ENCODE measurements at places on chromosomes 3 and 15.

- DNase-seq, result no peak
These were observed 15.4 kb upstream of the LHFPL4 start for GRCh38 chr3:9569054-9569453.

DNA sequence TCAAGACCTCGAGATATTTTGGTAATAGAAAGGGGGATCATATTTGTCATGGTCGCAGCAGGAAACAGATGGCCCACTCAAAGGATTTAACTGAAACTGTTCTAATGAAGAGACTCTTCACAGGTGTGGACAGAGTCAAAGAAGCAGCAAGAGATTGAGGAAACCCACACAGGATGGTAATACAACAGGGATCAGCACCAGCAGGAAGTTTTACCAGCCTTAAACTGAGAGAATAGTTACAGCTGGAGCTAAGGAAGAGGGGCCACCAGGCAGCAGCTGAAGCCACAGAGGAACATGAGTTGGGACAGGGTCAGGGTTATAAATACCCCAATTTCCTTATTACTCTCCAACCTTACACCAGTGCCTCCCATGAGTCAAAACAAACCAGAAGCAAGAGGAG is 131.8 kb upstream of the UBE2E2 start:
- no peak for DNase-seq

GRCh38 chr3:132624790-132625189 is 27.7 kb downstream of the ACKR4 start:
- DNase-seq, result no peak

- DNase-seq, result no peak
These were observed 348.6 kb upstream of the CDIN1 start for GRCh38 chr15:36230776-36231175.

DNA sequence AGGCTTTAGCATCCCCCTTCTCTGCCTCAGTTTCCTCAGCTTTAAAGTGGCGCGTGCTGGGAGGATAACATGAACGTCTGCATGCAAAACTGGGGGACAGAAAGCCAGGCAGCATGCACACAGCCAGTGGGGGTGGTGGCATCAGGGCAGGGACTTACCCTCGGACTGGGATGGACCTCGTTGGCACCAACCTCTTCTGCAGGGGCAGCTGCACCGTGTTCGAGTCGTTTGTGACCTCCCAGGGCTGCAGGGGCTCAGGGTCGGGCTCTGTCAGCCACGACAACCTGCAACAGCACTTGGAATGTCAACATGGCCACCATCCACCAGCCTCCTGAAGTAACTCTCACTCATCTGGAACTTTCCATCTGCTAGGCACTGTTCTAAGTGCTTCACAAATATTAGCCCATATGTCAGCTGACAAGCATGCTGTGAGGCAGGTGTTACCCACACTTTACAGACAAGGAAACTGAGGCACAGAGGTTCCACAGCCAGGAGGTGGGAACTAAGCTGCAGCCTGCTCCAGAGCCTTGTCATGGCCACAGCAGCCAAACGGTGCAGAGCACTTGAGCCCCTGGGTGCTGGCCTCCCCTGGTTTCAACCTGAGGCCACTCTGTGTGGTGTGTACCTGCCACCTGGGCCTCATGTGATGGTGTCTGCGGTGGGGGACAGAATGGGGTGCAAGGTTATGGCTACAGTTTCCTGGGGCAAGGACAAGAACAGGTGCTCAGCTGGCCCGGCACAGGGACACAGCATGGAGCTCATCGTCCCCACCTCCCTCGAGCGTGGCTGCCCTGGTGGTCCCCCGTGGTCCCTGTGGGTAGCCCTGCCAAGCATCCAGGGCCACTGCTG is 6.7 kb downstream of the C3orf22 start:
- no peak for DNase-seq

DNA sequence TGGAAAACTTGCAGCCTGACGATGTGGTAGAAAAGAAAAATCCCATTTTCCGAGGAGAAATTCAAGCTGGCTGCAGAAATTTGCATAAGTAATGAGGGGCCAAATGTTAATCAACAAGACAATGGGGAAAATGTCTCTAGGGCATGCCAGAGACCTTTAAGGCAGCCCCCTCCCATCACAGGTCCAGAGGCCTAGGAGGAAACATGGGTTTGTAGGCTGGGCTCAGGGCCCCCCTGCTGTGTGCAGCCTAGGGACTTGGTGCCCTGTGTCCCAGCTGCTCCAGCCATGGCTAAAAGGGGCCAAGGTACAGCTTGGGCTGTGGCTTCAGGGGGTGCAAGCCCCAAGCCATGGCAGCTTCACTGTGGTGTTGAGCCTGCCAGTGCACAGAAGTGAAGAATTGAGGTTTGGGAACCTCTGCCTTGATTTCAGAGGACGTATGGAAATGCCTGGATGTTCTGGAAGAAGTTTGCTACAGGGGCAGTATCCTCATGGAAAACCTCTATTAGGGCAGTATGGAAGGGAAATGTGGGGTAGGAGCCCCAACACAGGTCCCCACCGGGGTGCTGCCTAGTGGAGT is 75.9 kb upstream of the CADPS start:
- no peak for DNase-seq

DNA sequence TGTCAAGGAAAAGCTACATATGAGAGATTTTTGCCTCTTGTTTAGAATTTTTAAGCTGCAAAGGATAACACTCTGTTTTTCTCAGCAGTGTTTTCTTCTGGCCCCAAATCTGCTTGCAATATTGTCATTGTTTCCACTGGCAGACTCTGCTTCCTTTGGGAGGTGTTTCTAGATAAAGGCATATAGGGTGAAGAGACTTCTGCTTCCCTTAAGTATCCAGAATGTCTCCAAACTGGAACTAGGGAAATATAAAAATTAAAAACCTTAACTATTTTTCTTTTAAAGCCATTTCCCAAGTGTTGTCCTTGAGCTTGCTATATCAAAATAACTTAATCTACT is 225.8 kb downstream of the CGGBP1 start:
- no peak for DNase-seq

DNA sequence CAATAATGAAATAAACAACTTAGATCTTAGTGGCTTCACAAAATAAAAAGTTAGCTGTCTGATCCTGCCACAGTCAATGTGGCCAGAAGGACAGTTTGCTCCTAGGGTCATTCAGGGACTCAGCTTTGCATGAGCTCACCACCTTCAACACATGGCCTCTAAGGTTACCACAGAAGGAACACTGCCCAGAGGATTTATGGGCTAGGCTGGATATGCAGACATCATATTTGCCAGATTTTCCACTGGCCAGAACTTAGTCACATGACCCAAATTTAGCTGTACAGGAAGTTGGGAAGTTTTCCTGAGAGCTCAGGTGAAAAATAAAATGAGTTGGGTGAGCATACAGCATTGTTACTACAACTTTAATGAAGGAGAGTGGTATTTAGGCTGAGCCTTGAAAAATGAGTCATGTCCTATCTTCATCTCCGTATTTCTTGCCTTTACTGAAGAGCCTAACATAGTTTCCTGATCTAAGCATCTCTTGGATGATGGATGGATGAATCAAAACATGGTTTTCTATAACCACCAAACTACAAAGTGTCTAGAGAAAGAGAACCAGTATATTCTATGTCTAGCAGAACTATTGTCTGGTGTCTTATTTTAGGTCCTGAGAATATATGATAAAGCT is 54.9 kb upstream of the TMEM108 start:
- no peak for DNase-seq

GRCh38 chr15:83571820-83572707 is 81.9 kb upstream of the ADAMTSL3 start:
- DNase-seq, result no peak

- DNase-seq, result no peak
These were observed 63.1 kb downstream of the FOXP1 start for GRCh38 chr3:71520161-71521020.

DNA sequence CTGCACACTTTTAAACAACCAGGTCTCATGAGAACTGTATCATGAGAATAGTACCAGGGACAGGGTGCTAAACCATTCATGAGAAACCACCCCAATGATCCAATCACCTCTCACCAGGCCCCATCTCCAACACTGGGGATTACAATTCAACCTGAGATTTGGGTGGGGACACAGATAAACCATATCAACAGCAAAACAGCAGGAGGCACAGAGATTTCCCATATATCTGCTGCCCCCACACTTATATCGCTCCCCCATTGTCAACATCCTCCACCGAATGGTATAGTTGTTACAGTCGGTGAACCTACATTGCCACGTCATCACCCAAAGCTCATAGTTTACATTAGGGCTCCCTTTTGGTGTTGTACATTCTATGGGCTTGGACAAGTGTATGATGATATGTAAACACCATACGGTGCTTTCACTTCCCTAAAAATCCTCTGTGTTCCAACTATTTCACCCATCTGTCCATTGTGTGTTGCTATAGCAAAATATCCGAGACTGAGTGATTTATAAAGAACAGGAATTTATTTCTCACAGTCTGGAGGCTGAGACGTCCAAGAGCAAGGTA is 224.8 kb downstream of the FAM43A start:
- no peak for DNase-seq

- no peak for DNase-seq
These were observed 229.2 kb downstream of the UACA start for GRCh38 chr15:70533931-70534742.

DNA sequence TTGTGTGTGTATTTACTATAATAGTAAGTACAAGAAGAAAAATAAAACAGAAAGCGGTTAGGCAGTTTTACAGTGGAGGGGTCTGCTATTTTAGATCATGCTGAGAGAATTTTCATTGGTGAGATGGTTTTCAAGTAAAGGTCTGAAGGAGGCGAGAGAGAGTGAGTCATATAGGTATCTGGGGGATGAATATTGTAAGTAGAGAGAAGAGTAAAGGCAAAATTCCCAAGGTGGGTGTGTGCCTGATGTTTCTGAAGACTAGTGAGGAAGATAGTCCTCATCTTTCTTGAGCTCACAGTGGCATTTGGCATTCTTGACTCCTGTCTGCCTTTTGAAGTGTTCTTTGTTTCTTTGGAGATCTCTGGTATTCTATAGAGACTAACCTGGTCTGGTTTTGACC is 38.6 kb downstream of the CRYBG3 start:
- DNase-seq, result no peak

DNA sequence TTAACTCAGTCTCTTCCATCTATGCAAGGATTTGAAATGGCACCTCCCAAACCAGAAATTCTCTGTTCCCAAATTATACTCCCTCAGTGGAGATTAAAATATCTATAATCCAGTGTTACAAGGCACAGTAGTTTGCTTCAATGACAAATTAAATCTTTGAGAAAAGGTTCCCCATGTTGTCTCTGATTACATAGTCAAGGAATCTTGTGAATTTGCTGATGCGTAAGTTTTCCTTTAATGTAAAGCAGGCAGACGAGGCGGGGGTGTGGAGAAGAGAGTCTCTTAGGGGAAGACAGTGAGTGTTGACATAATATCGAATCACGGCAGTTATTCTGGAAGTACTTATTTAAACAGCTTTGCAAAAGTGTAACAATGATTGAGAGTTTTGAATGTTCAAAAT is 236.4 kb upstream of the RARB start:
- DNase-seq, result no peak

DNA sequence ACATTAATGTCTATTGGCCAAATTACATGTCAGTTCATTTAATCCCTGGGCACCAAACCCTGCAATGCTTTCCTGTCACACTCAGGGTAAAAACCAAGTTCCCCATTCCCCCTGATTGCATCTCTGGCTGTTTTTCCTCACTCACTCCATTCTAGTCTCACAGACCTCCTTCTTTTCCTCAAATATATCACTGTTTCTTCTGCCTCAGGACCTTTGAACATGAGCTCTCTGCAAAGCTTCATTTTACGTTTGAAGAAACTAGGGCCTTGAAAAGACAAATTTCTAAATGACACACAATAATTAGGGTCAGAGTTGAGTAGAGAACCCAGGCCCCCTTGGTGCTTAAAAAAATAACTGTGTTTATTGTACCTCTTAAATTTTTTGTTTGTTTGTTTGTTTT is 230.6 kb downstream of the THRB start:
- DNase-seq, result no peak

DNA sequence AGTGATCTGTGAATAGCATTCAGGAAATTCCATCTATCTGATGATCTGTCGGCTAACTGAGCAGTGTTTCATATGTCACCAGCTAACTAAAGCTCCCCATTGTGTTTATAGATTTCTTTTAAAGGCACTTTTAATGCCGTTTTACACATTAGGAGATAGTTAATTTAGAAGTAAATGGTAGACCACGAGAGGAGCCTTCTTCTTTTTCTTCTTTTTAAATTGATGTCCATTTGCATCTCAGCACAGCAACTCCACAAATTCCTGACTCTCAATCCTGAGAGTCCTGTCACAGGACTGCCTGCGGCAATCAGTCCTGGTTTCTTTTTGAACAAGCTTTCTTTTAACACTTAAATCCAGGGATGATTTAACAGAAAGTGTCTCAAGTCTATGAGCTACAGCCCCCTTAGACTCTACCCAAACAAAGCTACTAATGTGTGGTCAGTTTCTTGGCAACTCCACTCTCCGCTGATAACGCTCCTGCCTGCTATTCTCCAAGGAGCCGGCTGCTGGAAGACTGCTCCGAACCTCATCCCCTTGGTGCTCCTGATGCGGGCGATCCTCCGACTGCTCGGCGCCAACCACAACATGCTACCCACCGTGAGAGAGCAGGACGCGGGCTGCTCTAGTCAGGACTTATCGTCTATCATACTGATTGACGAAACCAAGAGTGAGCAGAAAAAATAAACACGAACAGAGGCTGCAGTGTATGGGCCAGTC is 421.4 kb downstream of the MECOM start:
- no peak for DNase-seq

- no peak for DNase-seq
These were observed 196.8 kb downstream of the XXYLT1 start for GRCh38 chr3:195073866-195074860.

DNA sequence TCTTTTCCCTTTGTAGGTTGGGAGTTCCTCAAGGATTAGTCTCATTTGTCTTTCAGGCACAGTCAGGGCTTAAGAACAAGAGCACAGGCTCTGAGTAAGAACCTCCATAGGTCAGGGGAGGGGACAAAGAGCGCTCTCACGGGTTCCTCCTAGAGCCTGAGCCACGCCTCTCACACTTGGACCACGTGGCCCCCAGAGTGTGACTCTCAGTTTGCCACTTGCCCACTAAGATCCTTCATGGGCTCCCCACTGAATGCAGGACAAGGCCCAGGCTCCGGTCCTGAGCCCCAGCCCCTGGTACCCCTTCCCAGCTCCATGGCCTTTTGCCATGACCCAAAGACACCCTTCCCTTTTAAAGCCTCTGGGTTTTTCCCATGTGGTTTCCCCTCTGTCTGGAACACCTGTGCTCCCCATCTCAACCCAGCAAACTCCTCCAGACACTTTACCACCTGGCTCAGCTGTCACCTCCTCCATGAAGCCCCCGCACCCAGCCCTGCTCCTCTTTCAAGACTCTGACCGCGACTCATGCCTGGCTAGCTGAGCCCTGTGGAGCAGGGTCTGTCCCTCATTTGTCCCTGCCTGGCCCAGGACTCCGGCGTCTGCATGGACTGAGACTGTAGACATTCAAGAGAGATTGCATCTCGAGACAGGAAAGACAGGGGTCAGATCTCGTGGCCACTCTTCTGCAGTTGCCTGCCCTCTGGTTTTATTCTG is 32.7 kb downstream of the IQSEC1 start:
- no peak for DNase-seq

DNA sequence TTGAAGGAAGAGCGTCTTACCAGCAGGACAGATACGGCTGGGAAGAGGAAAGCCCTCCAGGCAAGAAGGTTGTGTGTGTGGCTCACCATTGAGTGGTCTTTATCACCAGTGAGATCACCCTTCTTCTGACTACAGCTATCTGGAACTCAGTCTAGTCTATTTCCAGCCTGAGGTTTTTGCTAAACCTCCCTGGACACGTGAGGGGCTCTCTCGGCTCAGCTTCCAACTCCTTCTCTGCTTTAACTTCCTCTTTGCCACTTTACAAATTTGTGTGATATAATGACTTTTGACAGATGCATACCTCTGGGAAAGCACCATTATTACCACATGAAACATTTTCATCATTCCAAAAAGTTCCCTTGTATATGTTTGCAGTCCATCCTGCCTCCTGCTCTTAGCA is 15.3 kb upstream of the ROPN1 start:
- DNase-seq, result no peak

All from H54 (cell line).